Cardiac fibroblast (primary cell): ENCODE measurements at places on chromosomes 7 and 10.

- no peak for DNase-seq
Measured at GRCh38 chr10:103839519-103839871, 15.9 kb downstream of the SH3PXD2A start.

DNA sequence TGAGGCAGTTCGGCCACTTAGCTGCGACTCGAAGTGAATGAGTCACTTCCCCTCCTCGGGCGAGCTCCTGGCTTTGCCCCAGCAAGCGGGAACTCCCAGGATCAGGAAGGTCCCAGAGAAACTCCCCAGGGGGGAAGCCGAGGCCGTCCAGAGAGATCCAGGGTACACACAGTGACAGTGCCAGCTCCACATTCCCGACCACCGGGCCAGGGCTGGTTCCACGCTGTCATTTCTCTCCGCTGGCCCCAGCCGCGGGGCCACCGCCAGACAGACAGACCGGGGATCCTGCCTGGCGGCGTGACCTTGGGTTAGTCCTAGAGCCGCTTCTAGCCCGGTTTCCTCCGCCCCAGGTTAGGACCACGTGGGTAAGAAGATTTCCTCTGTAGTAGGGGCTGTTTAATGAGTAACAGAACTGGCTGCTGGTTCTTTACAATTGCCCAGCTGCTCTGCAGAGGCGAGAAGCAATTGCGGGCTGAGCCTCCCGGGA lies 463 bp upstream of the UPP1 start:
- peak; percentile 96 for DNase-seq

GRCh38 chr10:73000973-73001372 lies 46.4 kb upstream of the PLA2G12B start:
- no peak for DNase-seq

- no peak for DNase-seq
Measured at GRCh38 chr7:101804088-101804963, 13.1 kb upstream of the CUX1 start.

- DNase-seq = peak; percentile 46
Measured at GRCh38 chr10:6786579-6787031, 206.5 kb upstream of the PRKCQ start.

DNA sequence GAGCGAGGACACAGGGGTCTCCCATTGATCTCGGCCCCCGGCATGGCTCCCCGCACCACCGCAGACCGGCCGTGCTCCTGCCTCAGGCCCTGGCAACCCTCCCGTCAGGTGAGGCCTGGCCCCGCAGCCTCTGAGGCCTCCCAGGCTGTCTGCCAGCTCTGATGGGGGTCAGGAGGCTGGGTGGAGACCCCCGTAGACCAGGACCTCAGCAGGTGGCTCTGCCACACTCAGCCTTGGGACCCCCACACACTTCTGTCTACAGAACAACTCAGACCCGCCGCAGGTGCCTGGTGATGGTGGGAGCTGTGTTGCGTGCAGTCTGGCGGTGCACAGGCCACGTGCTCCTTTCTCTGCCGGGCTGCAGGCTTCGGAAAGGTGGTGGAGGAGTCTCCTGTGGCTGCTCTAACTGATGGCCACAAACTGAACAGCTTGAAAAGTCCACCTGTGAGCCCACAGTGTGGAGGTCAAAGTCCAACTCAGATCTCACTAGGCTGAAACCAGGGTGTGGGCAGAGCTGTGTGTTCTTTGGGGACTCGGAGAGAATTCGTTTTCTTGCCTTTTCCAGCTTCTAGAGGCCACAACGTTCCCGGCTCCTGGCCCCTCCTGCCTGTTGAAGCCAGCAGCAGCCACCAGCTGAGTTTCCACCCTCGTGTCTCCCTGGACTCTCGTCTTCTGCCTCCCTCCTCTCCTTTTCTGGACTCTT lies 62.5 kb downstream of the PWWP2B start:
- no peak for DNase-seq

DNA sequence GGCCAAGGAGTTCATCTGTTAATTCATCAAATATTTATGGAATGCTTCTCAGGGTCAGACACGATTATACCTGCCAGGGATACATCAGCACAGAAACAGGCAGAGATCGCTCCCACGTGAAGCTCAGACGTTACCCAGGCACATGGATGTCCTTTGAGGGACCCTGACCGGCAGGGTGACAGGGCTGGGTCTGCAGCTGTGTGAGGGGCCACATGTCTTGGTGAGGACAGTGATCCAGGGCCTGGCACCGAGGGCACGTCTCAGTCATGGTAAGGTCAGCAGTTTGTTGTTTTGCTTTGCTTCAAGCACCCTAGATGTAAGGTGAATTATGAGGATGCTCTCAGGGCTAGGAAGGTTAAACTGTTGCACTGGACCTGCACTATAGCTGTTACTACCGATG lies 227.9 kb downstream of the WDR37 start:
- DNase-seq = no peak

DNA sequence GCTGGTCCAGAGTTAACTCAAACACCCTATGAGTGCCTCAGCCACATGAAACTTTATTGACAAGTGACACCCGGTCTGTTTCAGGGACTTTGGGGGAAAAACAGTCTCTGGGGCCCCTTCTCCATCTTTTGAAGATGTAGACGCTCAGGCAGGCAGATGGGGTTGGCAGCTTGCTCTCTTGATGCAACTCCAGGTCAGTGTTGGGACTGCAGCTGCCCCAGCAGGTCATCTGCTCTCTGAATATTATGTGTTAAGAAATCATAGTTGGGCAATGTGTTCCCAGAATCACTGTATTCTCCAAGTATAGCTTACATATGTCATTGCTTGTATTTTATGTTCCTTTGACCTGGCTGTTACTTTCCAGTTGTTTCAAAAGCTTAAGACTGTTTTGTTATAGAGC lies 544.9 kb upstream of the MGMT start:
- peak; percentile 13 for DNase-seq

DNA sequence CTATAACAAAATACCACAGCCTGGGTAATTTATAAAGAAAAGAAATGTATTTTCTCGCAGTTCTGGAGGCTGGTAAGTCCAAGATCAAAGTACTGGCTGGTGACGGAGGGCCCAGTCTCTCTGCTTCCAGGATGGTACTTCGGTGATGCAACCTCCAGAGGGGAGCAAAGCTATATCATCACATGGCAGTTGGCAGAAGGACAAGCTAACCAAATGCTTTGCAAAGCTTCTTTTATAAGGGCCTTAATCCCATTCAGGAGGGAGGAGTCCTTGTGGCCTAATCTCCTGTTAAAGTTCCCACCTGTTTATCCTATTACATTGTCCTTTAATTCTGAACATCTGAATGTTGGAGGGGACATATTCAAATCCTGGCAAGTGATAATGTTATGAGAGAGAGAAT lies 134.1 kb upstream of the SP4 start:
- DNase-seq = no peak

DNA sequence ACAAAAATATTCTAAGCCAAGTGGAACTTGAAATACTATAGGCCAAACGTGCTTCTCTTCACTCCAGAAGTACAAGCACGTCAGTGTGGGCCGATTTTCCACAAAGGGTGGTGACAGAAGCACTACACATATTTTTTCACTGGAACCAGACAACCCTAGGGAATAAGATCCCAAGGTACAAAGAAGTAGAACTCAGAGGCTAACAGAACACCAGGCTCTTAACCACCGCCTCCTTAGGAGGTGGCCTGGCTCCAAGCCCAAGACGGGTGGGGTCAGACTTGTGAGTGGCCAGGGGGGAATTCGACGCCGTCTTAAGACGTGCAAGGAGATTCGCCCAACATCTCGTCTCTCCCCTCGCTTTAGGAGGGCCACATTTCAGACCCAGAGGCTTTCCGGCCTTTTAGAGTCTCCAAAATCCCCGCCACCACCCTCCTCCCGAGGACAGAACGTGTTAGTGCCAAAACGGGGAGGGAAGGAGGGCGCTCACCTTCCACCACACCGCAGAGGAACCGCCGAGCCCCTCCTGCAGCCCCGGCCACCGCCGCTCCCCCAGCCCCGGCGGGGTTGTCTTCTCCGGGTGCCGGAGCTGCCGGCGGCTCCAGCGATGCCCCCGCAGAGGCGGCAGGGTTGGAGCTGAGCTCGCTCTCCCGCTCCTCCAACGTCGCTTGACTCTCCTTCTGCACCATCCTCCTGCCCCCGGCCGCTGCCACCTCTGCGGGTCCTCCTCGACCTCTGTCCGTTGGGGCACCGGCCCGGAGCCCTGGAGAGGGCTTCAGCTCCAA lies 716 bp downstream of the OGA start:
- peak; percentile 98 for DNase-seq

- no peak for DNase-seq
Measured at GRCh38 chr10:25902002-25902401, 32.0 kb upstream of the MYO3A start.

GRCh38 chr7:38178695-38179344 lies 775 bp downstream of the STARD3NL start:
- peak; percentile 60 for DNase-seq

DNA sequence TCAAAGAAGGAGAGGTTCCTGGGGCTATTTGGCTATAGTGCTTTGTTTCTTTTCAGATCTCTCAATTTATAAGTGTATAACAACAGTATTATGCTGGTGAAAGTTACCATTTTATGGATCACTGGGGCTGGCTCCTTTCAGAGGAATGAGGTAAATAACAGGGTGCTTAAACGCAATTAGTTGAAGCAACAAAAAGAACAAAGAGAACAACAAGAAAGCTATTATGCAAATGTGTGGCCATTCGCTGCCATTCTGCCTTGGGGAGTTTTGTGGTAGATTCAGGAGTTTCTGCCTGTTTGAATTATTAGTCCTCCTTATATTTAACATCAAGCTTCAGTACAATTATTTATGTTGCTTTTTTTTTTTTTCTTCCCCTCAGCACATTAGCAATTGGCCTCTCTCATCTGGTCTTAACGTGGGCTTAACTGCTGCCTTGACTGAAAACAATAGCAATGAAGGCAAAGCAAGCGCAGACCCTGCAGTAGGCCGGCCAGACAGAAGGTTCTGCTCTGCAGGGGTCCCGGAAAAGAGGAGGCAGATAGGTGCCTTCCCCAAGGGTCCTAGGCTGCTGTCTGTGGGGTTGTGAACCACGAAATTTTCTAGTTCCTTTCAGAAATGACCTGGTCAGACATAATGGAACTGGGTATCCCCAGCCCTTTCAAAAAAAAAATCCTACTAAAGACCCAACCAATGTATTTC lies 339.9 kb upstream of the PODXL start:
- DNase-seq = no peak

DNA sequence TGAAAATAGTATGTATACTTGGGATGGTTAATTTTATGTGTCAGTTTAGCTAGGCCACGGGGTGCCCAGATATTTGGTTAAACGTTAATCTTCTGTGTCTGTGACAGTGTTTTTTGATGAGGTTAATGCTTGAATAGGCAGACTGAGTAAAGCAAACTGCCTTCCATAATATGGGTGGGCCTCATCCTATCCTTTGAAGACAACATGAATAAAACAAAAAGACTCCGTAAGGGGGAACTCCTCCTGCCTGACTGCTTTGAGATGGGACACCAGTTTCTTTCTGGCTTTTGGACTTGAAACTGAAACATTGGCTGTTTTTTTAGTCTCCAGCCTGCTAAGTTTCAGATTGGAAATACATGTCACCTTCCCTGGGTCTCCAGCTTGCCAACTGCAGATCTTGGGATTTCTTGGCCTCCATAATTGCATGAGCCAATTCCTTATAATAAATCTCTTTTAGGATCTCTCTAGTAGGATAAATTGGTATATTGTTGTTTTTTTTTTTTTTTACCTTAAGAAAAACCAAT lies 59.9 kb upstream of the GLCCI1 start:
- DNase-seq = no peak

DNA sequence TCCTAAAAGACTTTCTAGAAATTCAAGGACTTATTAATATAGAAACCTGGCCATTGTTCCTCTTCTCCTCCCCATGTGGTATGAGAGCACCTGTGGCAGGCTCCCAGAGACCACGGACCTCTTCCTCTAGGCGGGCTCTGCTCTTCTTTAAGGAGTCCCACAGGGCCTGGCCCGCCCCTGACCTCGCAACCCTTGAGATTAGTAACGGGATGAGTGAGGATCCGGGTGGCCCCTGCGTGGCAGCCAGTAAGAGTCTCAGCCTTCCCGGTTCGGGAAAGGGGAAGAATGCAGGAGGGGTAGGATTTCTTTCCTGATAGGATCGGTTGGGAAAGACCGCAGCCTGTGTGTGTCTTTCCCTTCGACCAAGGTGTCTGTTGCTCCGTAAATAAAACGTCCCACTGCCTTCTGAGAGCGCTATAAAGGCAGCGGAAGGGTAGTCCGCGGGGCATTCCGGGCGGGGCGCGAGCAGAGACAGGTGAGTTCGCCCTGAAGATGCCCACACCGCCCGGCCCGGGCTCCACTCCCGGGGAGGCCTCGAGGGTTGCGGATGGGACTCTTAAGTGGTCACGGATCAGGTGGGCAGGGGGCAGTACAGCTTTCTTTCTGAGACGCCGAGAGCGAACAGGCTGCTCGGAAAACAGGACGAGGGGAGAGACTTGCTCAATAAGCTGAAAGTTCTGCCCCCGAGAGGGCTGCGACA lies at the start of gene SLC26A4:
SLC26A4 (plus strand) TSS at position 448 of the 700 bp plus-strand sequence. CDS start 814 bp downstream, outside the sequence.
- DNase-seq = no peak

GRCh38 chr10:128047991-128048818 lies 78.0 kb downstream of the MKI67 start:
- DNase-seq = peak; percentile 80

GRCh38 chr7:146720195-146720594 lies 603.6 kb downstream of the CNTNAP2 start:
- DNase-seq = no peak

DNA sequence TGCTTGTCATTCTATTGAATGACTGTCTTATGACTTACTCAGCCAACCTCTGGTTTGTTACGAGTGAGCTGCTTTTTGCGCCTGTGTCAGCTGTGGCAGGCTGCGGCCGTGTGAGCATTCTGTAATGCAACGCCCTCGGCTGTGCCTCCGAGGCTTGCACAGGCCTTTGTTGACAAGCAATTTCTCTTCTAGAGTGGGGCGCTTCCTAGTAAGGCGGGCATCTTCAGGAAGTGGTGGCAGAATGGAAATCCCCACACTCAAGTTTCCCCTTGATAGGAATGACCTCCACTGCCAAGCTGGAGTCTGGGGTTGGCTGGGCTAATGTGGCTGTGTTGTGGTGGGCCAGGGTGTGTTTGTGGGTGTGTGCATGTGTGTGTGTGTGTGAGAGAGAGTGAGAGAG lies 20.2 kb upstream of the TMEM178B start:
- DNase-seq = no peak
